ENCODE measurements at places on chromosomes 1 and 21. TPM values are rescaled to one million over a fixed set of nuclear protein-coding genes. Genes with fewer than 3 reads are reported as not detected.

DNA sequence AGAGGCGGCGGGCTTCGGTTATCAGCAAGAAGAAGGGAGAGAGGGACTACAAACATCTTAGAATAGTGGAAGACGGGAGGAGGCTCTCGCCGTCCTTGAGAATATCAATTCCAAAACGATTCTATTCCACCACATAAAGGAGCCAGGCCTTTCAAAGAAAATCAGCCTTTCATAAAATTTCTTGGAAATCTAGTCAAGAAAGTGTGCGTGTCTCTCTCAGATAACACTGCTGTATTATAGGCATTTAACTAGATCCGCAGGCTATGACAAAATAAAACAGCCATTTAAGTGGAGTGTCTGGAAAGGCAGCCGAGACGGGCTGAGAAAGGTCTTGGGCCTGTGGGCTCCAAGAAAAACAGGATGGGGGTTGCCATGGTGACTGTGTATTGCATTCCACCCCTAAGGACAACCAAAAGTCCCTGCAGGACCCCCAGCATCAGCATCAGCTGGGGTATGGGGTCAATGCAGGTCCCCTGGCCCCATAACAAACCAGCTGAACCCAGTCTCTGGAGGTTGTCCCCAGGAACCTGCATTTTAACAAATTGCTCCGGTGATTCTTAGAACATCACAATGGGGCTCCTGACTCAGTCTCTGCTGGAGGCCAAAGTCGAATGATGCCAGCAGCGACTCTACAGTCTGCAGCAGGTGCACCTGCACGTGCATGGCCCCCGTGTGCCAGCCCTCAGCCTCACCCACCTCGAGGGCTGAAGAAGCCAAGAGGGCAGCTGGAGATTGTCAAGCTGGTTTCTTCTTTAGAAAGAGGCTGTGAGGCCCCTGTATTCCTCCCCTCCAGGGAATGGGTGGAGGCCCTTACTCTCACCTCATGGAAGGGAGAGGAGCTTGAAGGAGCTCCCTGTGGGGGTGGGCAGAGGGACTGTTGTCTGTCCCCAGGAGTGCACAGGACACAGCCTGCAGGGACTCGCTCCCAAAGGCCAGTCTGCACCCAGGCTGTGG, 287.4 kb downstream of the NPHP4 start:
- H3K27me3 ChIP-seq: no peaks in the 10 kb centered on the region
- DNase-seq: no peak
- H3K4me3 ChIP-seq: no peak overlapping the region
- no peaks in the 10 kb centered on the region for H3K36me3 ChIP-seq
- no peaks in the 10 kb centered on the region for H3K4me1 ChIP-seq
- H3K27ac ChIP-seq: no peak overlapping the region

DNA sequence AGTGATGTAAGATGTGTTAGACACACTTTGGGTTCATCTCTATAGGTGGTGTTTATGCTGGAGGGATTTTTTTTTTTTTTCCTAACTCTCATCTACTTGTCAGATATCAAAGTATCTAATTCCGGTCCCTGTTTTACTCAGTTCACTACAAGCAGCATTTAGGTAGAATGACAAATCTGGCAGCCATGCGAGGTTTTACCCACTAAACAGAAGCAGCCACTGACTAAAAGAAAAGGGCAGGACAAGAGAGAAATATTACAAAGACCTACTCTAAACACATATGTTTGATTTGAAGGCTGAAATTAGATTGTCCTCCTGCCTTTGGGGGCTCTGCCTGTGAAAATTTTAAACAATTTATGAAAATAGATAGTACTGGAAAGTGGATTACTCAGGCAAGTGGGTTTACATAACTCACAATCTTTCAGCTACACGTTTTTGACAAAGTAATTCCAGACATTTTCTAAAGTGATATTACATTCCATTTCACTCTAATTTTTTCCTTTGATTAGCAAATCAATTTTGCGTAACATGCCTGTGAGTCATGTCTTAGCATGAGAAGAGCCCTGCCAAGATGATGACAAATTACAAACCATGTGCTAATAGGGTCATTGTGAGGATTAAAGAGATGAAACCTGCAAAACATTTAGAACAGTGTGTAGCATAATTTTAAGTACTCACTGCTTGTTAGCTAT, 172.6 kb downstream of the PLA2G4A start:
- no peaks in the 10 kb centered on the region for H3K27me3 ChIP-seq
- H3K36me3 ChIP-seq: no peaks in the 10 kb centered on the region
- no peaks in the 10 kb centered on the region for H3K4me1 ChIP-seq
- no peak overlapping the region for H3K4me3 ChIP-seq
- no peak for DNase-seq

DNA sequence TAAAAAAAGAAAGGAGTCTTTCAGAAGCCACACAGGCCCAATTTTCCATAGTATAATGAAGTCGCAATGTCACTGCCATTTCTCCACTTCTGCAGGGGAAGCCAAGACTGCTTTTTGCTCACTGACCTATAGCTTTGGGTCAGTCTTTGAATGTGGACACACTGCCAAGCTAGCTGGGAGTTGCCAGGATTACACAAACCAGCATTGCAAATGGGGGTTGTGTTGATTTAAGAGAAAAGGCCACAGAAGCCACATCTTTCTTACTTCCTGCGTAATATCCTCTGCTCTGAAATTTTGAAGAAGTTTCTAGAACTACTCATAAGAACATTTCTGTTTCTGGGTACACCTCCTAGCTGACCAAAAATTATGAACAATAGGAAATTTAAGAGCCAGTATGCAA, 45.8 kb upstream of the SAMSN1 start:
- H3K27me3 ChIP-seq: no peaks in the 10 kb centered on the region
- H3K27ac ChIP-seq: no peak overlapping the region
- H3K36me3 ChIP-seq: no peaks in the 10 kb centered on the region
- DNase-seq: no peak

DNA sequence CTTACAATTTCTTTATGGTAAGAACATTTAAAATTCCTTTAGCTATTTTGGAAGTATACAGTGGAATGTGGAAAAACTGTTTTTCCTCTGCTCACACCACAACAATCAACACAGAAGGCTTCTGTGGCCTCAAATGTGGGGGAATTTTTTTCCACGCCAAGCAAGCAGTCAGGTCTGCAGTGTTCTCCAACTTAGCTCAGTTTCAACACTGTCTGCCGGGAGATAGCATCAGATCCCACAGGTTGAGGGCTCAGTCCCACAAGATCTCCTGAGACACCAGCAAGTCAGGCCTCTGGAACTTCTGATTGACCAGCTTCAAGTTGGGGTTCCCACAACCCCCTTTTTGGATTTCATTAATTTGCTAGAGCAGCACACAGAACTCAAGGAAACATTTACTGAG, 50.3 kb downstream of the PTBP2 start:
- H3K36me3 ChIP-seq: peaks cover 11% of the 10 kb centered on the region
- no peak overlapping the region for H3K4me3 ChIP-seq
- H3K4me1 ChIP-seq: no peaks in the 10 kb centered on the region
- no peak for DNase-seq
- H3K27ac ChIP-seq: no peak overlapping the region
- no peaks in the 10 kb centered on the region for H3K27me3 ChIP-seq

CD1B gene
- not detected for total RNA-seq

- peaks cover 49% of the 10 kb centered on the region for H3K4me1 ChIP-seq
- H3K36me3 ChIP-seq: peaks cover 3% of the 10 kb centered on the region
- DNase-seq: no peak
- H3K27ac ChIP-seq: peak overlapping the region; percentile 99
- H3K27me3 ChIP-seq: no peaks in the 10 kb centered on the region
Measured at GRCh38 chr1:234601301-234602017, 8.5 kb downstream of the IRF2BP2 start.

GRCh38 chr1:204578867-204579664, 62.9 kb downstream of the MDM4 start:
- H3K4me3 ChIP-seq: no peak overlapping the region
- no peak for DNase-seq
- H3K27me3 ChIP-seq: no peaks in the 10 kb centered on the region
- peaks cover 22% of the 10 kb centered on the region for H3K4me1 ChIP-seq
- H3K36me3 ChIP-seq: no peaks in the 10 kb centered on the region
- H3K27ac ChIP-seq: no peak overlapping the region

- H3K36me3 ChIP-seq: no peaks in the 10 kb centered on the region
- H3K4me1 ChIP-seq: no peaks in the 10 kb centered on the region
- H3K27me3 ChIP-seq: no peaks in the 10 kb centered on the region
- no peak overlapping the region for H3K4me3 ChIP-seq
- no peak overlapping the region for H3K27ac ChIP-seq
Measured at GRCh38 chr21:25107708-25108107, 499.6 kb downstream of the MRPL39 start.

DOP1B gene
- total RNA-seq: 24.5 TPM

DNA sequence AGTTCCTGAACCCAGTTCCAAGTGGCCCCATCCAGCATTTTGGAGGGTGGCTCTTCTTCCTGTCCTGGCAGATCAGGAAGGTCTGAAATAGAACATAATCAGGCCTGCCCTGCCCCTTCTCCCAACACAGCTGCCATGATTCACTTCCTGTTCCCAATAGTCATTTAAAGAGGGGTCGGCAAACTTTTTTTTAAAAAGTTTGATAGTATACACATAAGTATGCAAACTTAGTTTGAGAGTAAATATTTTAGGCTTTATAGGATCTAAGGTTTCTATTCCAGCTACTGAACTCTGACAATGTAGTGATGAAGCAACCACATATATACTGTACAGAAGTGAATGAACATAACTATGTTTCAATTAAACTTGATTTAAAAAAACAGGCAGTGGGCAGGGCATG, 66.4 kb downstream of the LUZP1 start:
- no peaks in the 10 kb centered on the region for H3K36me3 ChIP-seq
- peaks cover 8% of the 10 kb centered on the region for H3K4me1 ChIP-seq

- H3K27ac ChIP-seq: peak overlapping the region; percentile 57
- H3K27me3 ChIP-seq: no peaks in the 10 kb centered on the region
- DNase-seq: no peak
- peaks cover 13% of the 10 kb centered on the region for H3K4me1 ChIP-seq
Measured at GRCh38 chr1:212637902-212638301, 29.3 kb downstream of the ATF3 start.

Measured in thyroid gland (tissue), 4 donors.